Upper lobe of left lung (tissue), 6 donors: ENCODE measurements at places on chromosomes 1 and 21. TPM values are rescaled to one million over a fixed set of nuclear protein-coding genes. Genes with fewer than 3 reads are reported as not detected.

RGL1 gene
- total RNA-seq = 38.9 TPM

DNA sequence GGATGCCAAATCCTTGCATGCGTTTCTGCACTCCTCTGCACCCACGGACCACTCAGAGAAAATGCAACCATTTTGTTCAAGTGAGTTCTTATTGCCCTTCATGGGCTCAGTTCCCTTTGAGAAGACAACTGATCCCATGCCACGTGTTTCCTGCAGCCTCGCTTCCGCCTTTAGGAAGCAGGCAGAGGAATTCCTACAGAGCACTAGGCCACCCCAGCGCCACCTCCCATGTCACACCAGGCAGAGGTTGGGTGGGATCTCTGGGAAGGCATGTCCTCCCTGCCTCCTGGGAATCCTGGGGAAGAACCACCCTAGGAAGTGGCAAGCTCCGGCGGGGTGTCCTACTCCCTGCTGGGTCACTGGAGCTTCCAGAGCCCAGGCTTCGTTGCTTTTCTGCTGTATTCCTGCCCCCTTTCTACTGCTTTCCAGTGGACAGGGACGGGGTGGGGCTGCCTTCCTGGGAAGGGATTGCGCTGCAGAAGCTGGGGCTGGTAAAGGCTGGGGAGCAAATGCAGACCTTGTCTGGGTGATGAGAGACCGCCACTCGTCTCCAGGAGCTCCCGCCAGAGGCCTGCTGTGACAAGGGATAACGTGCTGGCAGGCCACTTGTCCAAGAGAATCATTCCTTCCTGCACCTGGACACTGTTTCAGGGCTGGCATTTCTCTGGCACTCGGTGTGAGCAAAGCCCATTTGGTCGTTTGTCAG, 478.2 kb upstream of the VAMP3 start:
- DNase-seq = no peak

DNA sequence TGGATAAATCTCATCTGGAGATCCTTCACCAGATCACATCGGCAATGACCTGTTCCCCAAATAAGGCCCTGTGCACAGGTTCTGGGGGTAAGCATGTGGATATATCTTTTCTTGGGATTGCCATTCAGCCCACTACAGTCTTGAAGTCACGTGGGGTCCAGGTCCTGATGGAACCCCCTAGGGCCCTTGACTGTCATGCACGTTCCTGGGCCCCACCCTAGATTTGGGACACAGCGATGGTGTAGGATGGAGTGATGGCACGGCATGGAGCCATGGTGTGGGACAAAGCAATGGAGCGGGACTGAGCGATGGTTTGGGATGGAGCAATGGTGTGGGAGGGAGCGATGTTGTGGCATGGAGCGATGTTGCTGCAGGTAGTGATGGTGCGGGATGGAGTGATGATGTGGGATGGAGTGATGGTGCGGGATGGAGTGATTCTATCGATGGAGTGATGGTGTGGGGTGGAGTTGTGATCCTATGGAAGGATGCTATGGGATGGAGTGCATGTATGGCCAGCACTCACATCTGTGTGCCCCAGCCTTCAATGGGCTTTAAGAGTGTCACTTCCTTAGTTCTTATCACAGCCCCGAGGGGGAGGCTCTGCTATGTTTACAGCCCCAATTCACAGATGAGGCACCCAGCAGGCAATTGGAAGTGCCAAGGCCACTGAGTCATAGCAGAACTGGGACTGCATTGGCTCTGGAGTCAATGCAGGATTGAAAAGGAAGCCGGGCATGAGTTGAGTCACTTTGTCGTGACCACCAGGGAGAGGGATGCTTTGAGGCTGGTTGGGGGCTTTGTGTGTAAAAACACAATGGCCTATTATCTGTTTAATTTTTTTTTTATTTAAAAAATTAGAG, 97.0 kb upstream of the C1orf174 start:
- no peak for DNase-seq

GRCh38 chr1:113684153-113684541, 75.1 kb downstream of the PHTF1 start:
- peak; percentile 43 for DNase-seq
